ENCODE measurements at places on chromosomes 7 and 10. TPM values are rescaled to one million over a fixed set of nuclear protein-coding genes. Genes with fewer than 3 reads are reported as not detected.

GRCh38 chr7:1610678-1611302 lies 41.0 kb upstream of the PSMG3 start:
- DNase-seq: no peak

DNA sequence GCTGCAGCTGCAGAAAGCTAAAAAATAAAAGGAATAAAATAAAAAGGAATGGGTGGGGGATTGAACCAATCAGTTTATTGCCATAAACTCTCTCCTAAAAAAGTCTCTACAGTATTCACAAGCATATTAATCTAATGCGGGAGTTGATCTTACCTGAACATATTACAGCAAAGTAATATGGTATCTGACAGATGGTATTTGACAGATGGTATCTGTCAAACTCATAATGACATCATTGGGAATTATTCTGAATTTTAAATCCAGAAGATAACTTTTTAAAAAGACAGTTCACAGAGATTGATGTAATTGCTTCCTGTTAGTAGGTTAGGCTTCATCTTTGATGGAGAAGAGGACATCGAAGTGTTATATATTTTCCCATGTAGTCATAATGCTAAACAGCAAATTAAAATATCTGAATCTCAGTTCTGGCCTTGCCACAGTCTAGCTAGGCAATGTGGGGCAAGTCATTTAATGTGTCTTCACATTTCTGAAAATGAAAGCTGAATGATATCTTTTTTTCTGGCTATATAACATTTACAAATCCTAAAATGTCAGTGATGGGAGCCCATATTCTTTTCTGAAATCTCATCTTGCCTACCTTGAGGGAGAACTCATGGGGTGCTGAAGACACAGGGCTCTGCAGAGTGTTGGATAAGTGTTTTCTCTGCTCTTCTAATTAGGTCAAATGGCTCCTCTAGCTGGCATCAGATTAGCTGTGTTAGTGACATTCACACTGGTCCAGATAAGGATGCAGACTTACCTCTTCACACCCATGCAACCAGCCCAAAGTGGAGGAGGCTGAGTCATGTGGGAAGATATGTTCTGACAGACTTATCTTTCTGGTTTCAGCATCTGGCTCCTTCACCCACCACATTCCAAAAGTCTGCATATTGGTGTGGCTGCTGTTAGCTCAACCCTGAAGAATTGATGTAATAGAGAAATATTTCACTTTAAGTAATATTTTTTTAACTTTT lies 2.1 kb upstream of the LIPM start:
- peak; percentile 42 for DNase-seq

DNA sequence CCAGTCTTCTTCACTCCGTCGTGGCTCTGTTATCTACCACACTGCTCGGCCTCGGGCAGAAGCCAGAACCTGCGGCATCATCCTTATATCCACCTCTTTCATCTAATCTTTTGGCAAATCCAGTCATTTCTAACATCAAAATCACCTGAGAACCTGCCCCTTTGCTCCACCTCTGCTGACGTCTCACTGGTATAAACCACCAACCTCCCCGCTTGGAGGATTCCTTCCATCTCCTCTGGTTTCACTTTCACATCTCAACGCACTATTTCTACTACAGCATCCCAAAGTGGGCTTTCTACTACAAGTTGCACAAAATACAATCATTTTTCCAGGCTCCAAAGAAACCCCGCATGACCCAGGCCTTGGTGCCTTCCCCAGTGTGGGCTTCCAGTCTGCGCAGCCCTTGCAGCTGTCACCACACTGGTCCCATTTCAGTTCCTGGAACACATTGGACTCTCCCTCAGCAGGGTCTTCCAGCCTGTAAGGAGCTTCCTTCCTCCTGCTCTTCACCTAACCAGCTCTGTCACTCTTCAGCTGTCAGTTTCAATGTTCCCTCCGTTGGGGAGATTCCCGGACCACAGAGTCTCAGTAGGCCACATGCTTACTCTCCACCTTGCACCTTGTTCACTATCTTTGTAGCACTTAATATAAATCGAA lies 85.0 kb downstream of the PRKCQ start:
- no peak for DNase-seq

- no peak for DNase-seq
Observed at GRCh38 chr7:99489235-99489634, 10.8 kb downstream of the ZNF394 start.

FKBP9 gene
- 209 TPM for total RNA-seq

NOLC1 gene
- 13.7 TPM for total RNA-seq

SAMD9 gene
- total RNA-seq: 24.6 TPM

DNA sequence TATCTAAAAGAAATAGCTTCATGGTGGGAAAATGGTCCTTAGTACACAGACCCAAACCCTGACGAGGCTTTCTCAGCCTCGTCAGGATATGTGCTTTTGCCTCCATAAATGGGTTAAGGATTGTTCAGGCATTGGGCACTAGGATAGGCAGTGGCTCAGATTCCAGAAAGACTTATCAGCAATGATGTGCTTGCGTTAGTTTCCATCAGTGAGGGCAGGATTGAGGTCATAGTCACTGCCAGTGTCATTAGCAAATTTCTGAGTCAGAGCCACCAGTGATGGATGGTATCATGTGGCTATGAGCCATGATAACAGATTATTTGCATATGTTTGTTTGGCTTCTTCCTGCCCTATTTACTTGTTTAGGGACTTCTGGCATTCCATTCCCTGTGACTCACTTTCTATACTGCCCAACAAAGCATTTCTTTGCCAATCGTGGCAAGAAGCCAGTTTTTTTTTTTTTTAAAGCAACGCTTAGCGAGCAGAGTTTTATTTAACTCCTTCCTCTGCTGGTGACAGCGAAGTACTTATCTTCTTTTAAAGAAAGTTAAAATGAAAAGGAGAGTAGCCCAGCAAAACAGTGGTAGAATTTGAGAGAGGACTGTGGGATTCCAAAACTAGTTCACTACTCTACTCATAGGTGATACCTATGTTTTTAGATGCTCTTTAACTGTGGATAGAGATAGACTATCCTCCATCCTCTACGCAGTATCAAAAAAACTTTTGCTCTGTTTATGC lies 44.4 kb downstream of the MYPN start:
- DNase-seq: peak; percentile 90

SLC39A12 gene
- total RNA-seq: not detected

- DNase-seq: peak; percentile 66
Observed at GRCh38 chr10:100997360-100998182, 2.0 kb upstream of the LZTS2 start.

GRCh38 chr7:27601217-27601616 lies 61.5 kb downstream of the HIBADH start:
- DNase-seq: no peak

- DNase-seq: no peak
Observed at GRCh38 chr10:113473851-113474250, 79.0 kb upstream of the HABP2 start.

DNA sequence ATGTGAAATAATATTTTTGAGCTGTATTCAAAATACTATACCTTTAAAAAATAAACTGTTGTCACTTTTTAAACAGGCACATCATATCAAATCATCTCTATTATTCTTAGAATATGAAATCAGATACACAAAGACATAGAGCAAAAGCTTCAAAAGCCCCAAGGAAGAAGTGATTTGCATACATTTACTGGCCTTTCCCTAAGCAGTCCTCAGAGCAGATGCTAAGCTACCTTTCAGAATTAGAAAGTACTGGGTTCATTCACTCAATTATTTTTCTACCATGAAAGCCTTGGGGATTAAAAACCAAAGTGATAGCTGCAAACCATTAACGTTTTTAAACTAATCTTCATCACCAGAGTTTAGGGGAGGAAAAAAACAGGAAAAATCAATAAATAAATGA lies 55.8 kb upstream of the RNF148 start:
- DNase-seq: no peak

GRCh38 chr7:17466216-17466615 lies 167.8 kb downstream of the AHR start:
- DNase-seq: peak; percentile 38

DNA sequence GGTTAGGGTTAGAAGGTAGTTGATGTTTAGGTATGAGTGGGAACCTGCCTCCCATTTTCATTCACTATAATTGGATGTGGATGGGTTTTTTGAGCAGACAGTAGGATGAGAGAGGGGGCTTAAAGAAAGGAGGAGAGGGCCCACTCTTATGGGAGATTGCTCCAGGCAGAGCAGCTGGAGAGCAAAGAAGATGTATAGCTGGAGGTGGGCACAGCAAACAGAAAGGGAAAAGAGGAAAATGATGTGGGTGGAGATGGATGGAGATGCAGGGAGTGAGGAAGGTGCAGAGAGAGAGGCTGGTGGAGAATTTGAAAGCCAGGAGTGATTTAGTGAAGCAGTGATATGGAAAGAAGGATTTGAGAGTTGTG lies 29.9 kb downstream of the LSMEM1 start:
- DNase-seq: no peak

LRRC17 gene
- total RNA-seq: 3.1 TPM

DNA sequence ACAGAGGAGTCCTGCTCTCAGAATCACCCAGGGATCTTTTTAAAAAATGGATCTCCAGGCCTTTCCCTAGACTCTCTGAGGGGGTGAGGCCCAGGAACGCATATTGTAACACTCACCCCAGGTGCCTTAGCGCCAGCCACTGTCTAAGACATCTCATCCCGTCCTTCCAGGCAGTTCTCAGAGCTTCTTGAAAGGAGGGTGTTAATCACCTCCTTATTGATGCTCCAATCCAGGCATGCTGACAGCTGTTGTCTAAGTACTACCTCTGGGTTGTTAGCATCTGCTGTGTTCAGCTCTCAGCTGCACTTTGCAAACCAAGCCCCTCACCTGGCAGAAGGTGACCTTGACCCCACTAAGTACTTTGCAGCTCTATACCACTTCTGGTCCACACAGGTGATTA lies 36.0 kb downstream of the KIAA1549 start:
- no peak for DNase-seq

DNA sequence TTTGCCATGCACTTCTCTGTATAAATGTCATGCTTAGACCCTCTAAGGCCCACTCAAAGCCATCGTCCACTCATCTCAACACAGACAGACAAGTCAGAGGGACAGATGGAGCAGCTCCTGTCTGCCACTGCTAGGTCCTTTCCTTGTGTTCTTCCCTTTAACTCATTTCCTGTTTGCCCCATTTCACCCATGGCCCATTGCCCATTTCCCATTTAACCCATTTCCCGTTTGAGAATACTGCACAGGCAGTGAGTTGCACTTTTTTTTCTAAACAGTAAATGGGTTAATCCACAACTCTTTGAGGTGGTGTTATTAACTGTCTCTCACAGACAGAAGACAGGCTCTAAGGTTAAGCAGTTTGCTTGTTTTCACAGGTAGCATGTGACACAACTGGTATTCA lies 179.3 kb downstream of the NPSR1 start:
- DNase-seq: no peak

DNA sequence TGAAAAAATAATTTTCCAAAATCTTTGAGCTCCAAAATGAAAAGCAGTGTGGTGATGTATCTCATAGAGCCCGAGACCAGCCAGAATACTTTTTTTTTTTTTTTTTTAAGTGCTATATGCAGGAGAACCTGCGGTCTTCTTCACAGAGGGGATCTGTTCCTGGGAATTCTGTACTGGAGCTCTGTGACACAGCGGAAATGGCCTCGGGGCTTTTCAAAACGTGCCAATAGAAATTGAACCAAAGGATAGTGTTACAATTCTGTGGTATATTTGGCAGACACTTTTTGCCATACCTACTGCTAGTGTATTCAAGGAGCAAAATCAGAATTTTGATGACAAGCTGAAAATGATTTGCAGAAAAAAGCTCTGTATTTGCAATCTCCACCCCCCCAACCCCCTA lies 1429.3 kb upstream of the LRRTM3 start:
- no peak for DNase-seq

SGCE gene
- 136 TPM for total RNA-seq

PILRB gene
- 21.9 TPM for total RNA-seq

PSAP gene
- total RNA-seq: 417 TPM

DNA sequence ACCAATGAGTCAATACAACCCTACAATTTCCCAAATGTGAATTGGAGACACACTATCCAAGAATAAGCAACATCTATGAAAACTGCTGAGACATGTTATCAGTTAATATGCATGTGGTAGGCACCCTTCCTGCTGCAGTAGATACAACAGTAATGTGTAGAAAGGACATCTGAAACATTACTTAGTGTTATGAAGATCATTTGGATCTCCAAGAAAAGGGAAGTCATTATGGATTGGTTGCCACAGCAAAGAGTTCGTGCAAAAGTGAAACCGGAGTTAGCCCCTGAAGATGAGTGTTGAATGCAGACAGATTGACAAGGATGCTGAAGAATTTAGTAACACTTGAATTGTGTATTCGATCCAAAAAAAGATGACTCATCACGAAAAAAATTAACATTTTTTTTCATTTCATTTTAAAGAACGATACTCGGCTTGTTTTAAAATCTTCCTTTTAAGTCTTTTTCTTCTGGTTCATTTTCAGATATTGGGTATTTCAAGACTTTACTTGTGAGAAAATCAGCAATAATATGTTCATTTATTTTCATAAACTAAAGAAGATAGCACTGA lies 322.4 kb upstream of the KLF6 start:
- no peak for DNase-seq

DNA sequence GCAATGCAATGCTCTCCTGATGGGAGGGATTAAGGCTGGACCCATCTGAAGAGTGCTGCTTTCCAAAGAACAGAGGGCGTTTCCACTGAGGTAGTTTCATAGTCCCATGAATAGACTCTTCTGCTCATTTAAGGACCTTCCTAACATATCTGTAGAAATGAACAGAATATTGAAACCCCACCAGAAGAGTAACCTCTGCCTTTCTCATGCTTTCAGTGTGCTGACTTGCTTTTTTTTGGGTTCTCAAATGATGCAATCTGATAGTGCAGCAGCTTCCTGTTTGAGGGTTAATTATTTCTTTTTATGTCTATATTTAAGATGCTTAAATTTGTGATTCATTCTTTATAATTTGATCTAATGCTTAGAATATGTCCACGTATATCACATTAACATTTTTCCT lies 82.2 kb downstream of the GATA3 start:
- no peak for DNase-seq

- no peak for DNase-seq
Observed at GRCh38 chr10:44182909-44183308, 202.0 kb downstream of the CXCL12 start.

TMEM225B gene
- not detected for total RNA-seq

GRCh38 chr7:47153576-47153975 lies 428.3 kb downstream of the TNS3 start:
- no peak for DNase-seq

- DNase-seq: no peak
Observed at GRCh38 chr7:43509906-43510305, 73.0 kb upstream of the STK17A start.

- DNase-seq: peak; percentile 5
Observed at GRCh38 chr7:98165827-98166667, 45.2 kb upstream of the BHLHA15 start.

GRCh38 chr7:21401944-21402343 lies 25.9 kb upstream of the SP4 start:
- DNase-seq: no peak

CCDC172 gene
- total RNA-seq: 2.9 TPM

DNA sequence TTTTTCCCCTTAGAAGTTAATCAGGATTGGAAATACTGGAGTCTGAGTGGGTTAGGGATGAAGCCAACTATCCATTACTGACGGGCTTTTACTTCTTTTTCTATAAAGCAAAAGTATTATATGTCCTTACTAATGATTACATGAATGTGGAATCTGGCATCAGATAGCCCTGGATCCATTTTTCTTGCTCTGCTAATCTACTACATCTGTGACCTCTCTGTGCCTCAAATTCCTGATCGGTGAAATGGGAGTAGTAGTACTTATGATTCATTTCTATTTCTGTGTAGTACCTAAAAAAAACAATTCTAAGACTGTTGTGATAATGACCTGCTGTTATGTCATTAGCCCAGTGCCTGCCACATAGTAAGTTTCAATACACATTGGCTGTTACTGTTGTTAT lies 621.6 kb downstream of the SORCS3 start:
- DNase-seq: no peak

PTF1A gene
- total RNA-seq: 7.5 TPM
